Adipose tissue (tissue), 3 donors: ENCODE measurements at places on chromosomes 12 and 14. TPM values are rescaled to one million over a fixed set of nuclear protein-coding genes. Genes with fewer than 3 reads are reported as not detected.

The PLEKHA5 gene
- polyA plus RNA-seq: 7.8 TPM

The MANSC4 gene
- polyA plus RNA-seq: not detected

The ASCL1 gene
- polyA plus RNA-seq: not detected

The NAA25 gene
- polyA plus RNA-seq: 6.5 TPM

The PAH gene
- polyA plus RNA-seq: not detected

The MYO1H gene
- polyA plus RNA-seq: not detected

The ATF7 gene
- polyA plus RNA-seq: 35.0 TPM

The OR11G2 gene
- polyA plus RNA-seq: not detected

The PLEKHG7 gene
- 0.67 TPM for polyA plus RNA-seq

The LRRK2 gene
- polyA plus RNA-seq: 10.0 TPM

The OAS3 gene
- polyA plus RNA-seq: 3.6 TPM

The GPR84 gene
- polyA plus RNA-seq: 1.0 TPM

The SLC6A13 gene
- polyA plus RNA-seq: 0.03 TPM

The RDH12 gene
- polyA plus RNA-seq: 1.3 TPM

The HOTAIR gene
- polyA plus RNA-seq: not detected

The GALNT8 gene
- 0.48 TPM for polyA plus RNA-seq

The PRMT5 gene
- polyA plus RNA-seq: 30.8 TPM

The SLC2A14 gene
- polyA plus RNA-seq: 0.13 TPM

The KRT71 gene
- not detected for polyA plus RNA-seq

The OTX2 gene
- not detected for polyA plus RNA-seq

The CNTN1 gene
- polyA plus RNA-seq: 0.11 TPM
